ENCODE measurements at places on chromosomes 6 and 20. TPM values are rescaled to one million over a fixed set of nuclear protein-coding genes. Genes with fewer than 3 reads are reported as not detected.

- no peak for DNase-seq
Observed at GRCh38 chr6:8260610-8261009, 158.3 kb upstream of the EEF1E1 start.

DNA sequence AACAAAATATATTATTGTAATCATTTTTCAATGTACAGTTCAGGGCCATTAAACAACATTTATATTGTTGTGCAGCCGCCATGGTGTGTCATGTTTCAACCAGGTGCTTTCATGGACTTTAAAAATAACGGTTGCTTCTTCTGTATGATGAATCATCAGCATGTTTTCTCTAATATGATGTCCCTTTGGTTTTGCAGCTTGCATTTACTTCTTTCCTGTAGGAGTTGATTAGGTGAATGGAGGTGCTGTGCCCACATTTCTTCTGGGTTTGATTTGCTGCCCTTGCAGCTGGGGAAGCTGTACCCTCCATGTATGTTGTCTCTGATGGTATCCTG is 54.9 kb upstream of the TULP4 start:
- no peak for DNase-seq

The KIAA0408 gene
- total RNA-seq = 2.3 TPM

The MUCL3 gene
- not detected for total RNA-seq

The C6orf58 gene
- total RNA-seq = not detected

The SH3BGRL2 gene
- total RNA-seq = 1.0 TPM

DNA sequence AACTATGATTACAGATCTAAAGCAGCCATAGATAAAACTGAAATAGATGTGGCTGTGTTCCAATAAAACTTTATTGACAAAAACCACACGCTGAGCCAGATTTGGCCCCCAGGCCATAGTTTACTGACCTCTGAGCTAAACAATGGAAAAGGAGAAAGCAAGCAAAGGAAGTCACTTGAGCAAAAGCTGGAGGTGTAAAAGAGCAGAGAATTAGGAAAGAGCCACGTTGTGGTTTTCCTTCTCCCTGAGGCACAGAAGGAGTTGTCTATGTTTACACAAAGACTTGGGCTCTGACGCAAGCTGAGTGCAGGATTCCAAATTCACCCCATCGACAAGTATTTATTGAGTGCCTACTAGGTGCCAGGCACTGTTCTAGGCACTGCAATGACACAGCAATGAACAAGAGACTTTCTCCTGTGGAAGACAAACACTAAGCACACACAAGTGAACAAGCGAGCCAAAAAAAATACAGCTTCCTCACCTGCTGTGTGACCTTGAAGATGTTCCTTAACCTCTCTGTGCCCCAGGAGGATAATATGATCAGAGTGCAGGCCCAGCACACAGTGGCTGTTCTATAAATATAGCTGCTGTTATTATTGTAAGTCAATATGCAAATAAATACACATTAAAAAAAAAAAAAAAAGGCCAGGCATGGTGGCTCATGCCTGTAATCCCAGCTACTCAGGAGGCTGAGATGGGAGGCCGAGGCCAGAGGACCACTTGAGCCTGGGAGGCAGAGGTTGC is 75.4 kb upstream of the PTPN1 start:
- DNase-seq = no peak

DNA sequence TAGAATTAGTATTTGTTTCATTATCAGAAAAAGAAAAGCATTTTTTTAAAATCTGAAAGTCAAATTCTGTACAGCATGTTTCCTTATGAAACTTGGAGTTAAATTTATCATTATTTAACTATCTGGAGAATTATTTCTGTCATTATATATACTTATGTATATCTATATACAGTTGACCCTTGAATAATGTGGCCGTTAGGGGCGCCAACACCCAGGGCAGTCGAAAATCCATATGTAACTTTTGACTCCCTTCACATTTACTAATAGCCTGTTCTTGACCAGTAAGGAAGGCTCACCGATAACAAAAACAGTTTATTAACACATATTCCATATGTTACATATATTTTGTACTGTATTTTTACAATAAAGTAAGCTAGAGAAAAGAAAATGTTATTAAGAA is 341.2 kb downstream of the ADGRB3 start:
- no peak for DNase-seq

The GPX5 gene
- total RNA-seq = not detected

DNA sequence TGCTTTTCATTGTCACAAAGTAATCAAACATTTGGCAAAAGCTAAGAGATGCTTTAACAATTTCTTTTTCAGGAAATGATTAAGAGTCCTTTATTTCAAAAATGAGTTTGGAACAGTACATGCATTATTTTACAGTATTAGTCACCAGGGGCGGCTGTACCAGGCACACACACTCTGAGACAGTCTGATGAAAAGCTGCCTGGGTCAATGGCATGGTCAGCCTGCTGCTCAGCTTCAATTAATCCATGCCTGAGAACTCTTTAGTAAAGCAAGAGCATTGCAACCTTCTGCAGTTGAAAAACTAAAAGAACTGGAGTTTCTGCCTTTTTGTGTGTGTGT is 105.5 kb downstream of the TULP4 start:
- no peak for DNase-seq

DNA sequence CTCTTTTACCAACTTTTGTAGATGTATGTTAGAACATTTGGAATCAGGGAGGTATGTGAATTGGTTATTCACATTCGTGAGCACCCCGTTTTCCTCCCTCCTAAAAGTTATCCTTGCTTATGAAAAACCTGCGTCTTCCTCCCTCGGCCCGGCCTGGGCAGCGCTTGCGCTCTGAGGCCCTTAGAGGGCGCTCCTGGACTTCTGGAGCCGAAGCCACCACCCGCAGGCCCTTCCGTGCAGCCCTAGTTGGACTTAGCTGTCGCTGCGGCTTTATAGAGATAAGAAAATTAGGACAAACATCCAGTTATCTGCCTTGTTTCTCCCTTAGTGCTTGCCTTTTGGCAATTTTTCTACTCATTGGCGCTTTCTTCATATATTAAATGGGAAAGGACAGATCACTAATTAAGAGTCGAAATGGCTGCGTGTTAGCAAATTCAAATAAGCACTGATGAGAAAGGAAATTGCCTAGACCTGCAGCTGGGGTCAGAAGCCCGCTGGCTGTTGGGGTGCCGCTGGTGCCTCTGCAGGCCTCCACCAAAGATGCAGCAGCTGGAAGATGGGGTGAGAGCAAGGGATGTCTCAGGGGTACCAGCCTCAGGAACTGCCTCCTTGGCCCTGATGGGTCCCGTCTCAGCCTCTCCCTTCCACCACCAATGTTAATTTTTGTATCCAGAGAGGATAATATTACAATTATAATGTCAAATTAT is 5.2 kb downstream of the FNDC1 start:
- DNase-seq = peak; percentile 58

DNA sequence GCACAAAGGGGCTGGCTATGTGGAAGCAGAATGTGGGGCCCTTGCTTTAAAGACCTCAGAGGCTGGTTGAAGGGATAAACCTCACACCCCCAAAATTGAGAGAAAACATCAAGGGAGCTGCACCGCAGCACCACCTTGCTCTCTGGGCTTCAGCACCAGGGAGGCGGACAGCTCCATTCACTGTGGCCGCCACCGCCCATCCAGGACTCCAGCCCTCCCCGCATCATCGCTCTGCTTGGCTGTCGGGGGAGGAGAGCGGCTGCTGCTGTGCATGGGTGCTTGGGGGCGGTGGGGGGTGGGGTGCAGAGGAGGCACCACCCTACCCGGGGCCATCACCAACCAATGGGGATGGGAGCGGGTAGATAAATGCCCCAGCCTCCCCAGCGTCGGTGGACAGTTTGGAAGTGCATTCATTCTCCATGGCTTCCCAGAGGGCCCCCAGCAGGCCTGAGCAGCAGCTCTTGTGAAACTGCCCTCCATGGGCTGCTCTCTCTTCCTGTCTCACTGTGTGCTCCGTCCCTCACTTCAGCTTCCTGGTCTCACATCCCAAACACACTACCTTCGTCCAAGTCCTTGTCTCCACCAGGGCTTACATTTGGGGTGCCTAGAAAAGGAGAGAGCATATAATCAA is 75.7 kb upstream of the BHLHE23 start:
- DNase-seq = peak; percentile 32

GRCh38 chr20:58196402-58197184 is 31.9 kb downstream of the ANKRD60 start:
- no peak for DNase-seq

GRCh38 chr6:170185175-170185978 is 105.5 kb downstream of the DLL1 start:
- no peak for DNase-seq

Measured in T-cell (primary cell).